GM23338 (cell line): ENCODE measurements at places on chromosomes 1 and 21.

DNA sequence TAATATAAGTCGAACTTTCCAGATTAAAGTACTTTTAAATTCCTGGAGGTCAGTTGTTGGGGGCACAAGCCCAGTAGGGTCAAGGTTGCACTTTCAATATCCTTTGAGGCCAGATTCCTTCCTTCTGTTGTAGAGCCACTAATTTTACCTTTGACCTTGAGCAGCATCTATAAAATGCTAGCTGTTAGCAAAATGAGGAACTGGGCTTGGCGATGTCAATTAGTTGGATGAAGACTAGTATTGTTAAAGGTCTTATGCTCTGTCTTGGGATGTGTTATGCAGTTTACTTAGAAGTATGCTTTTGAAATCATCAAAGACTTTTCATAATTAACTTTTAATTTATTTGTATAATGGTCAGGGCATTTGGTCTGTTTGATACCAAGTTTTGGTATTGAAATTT lies 425.9 kb upstream of the PROX1 start:
- DNase-seq: no peak

GRCh38 chr1:193342811-193343210 lies 156.4 kb upstream of the B3GALT2 start:
- DNase-seq: no peak

GRCh38 chr1:231590453-231591198 lies 36.0 kb upstream of the DISC1 start:
- DNase-seq: peak; percentile 80

- DNase-seq: no peak
Measured at GRCh38 chr1:5637171-5637570, 355.1 kb downstream of the NPHP4 start.

DNA sequence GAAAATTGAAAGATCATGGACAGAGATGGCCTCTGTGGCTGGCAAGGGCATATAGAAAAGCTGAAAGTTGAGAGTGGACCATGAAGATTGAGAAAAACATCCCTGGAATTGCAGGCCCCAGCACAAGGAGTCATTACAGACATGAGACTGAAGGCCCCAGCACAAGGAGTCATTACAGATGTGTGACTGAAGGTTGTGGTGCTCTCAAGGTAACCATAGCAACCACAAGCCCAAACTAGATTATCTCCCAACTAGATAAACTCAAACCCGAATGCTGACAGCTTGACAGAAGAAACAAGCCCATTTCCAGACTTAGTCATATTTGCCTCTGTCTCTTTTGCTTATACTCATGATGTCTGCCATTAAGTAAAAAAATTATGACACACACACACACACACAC lies 1252.1 kb upstream of the ADGRL4 start:
- peak; percentile 11 for DNase-seq

DNA sequence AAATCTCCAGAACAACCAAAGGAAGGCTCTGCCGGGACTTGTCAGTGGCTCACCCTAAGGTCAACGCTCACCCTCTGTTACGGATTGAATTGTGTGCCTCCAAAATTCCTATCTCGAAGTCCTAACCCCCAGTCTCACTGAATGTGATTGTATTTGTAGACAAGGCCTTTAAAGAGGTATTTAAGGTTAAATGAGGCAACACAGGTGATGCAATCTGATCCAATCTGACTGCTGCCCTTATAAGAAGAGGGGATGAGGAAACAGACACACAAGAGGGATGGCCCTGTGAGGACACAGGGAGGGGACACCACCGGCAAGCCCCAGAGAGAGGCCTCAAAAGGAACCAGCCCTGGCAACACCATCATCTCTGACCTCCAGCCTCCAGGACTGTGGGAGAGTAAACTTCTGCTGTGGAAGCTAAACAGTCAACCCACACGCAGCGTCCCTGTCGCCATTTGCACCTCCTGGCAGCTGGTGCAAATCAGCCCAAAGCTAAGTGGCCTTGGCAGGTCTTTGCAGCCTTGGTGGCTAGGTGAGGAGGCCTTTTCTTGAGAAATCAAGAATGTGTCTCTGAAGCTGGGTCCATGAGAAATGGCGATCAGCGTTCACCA lies 24.2 kb downstream of the UBASH3A start:
- DNase-seq: no peak

DNA sequence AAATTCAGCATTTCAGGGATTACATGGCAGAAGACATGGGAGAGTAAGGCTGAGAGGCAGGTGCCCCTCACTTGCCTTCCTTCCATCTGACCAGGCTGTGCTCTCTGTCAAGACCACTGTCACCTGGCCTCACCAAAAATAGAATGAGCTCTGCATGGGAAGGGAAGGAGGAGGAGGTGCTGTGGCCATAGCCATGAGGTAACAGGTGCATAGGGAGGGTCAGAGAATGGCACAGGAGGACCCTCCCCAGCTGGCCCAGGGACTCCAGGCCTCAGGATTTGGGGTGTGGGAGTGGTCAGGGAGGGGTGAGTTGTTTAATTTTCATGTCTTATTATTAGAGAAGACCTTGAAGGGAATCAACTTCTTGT lies 192.3 kb downstream of the FCRL5 start:
- DNase-seq: no peak

GRCh38 chr1:7313081-7313546 lies 458.0 kb upstream of the VAMP3 start:
- no peak for DNase-seq
